ENCODE measurements at places on chromosomes 7 and 10. TPM values are rescaled to one million over a fixed set of nuclear protein-coding genes. Genes with fewer than 3 reads are reported as not detected.

- no peak for DNase-seq
- H3K27me3 ChIP-seq: no peaks in the 10 kb centered on the region
- no peak overlapping the region for H3K27ac ChIP-seq
- H3K36me3 ChIP-seq: no peaks in the 10 kb centered on the region
Observed at GRCh38 chr10:89241026-89241425, 10.5 kb downstream of the LIPA start.

DNA sequence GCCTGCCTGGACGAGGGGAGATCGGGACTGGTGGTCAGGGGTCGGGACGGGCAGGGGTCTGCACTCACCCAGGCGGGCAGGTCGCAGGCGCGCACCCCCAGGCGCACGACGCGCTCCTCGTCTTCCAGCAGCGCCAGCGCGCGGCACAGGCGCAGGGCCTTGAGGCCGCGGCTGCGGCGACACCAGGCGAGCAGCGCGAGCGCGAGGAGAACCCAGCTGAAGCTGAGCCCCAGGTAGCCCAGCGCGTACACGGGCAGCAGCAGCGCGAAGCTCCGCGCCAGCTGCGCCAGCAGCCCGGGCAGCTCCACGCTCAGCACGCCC is 328 bp downstream of the ESYT2 start:
- H3K27me3 ChIP-seq: no peaks in the 10 kb centered on the region
- DNase-seq: peak; percentile 94
- peaks cover 47% of the 10 kb centered on the region for H3K4me1 ChIP-seq

DNA sequence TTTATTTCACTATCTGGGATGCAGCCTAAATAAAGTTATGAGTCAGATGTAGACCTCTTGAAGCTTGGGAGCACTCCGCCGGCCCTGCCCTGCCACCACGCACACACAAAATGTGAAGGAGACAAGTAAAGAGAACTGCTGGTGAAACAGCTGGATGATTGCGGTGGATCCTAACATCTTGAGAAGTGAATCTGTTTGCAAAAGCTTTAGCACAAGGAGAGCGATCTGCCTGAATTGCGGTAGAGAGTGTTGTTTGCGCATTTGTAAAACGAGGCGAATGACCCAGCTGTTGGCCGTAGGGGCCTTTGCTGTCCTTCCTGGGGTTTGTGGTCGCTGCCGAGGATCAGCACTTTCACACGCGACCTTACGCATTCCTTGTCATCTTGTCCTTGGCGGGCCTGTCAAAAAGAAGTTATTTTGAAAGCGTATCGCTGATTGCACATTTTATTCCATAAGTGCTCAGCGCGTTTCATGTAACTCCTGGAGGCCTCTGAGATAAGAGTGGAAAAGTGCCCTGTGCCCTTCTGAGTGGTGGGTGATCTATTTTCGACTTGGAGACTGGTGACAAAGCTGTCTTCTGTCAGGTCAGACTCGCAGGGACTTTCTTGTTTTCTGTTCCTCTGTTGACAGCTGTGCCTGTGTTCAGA is 40.8 kb downstream of the RBM20 start:
- H3K4me1 ChIP-seq: no peaks in the 10 kb centered on the region
- H3K36me3 ChIP-seq: no peaks in the 10 kb centered on the region
- DNase-seq: no peak
- no peaks in the 10 kb centered on the region for H3K27me3 ChIP-seq

- no peaks in the 10 kb centered on the region for H3K36me3 ChIP-seq
- no peaks in the 10 kb centered on the region for H3K4me1 ChIP-seq
- H3K4me3 ChIP-seq: no peak overlapping the region
- no peak overlapping the region for H3K27ac ChIP-seq
- no peaks in the 10 kb centered on the region for H3K27me3 ChIP-seq
Observed at GRCh38 chr7:2583798-2584580, 25.2 kb downstream of the IQCE start.

GRCh38 chr7:53768186-53768585 is 732.8 kb downstream of the POM121L12 start:
- no peaks in the 10 kb centered on the region for H3K36me3 ChIP-seq
- no peak overlapping the region for H3K27ac ChIP-seq
- no peak overlapping the region for H3K4me3 ChIP-seq
- no peaks in the 10 kb centered on the region for H3K4me1 ChIP-seq
- no peak for DNase-seq

DNA sequence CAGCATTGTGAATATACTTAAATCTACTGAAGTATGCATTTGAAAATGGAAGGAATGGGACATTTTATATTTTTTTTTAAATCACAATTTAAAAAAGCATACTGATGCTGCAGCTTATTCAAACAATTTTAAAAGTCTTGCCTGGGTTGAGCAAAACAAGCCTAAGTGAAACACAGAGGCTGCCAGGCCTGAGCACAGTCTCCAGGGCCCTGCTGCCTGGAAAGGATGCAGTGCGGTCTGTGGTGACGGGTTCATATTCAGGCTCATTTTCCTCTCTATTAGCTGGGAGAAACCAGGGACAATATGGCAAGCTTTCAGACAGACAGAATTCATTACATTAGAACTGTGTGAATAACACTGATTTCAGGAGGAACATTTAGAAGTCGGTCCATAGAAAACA is 251.9 kb downstream of the COBL start:
- H3K27ac ChIP-seq: no peak overlapping the region
- H3K36me3 ChIP-seq: no peaks in the 10 kb centered on the region
- no peaks in the 10 kb centered on the region for H3K4me1 ChIP-seq

- no peak for DNase-seq
- no peaks in the 10 kb centered on the region for H3K4me1 ChIP-seq
- H3K27ac ChIP-seq: no peak overlapping the region
- no peaks in the 10 kb centered on the region for H3K27me3 ChIP-seq
- no peaks in the 10 kb centered on the region for H3K36me3 ChIP-seq
Observed at GRCh38 chr10:98224509-98224908, 43.5 kb downstream of the LOXL4 start.

DNA sequence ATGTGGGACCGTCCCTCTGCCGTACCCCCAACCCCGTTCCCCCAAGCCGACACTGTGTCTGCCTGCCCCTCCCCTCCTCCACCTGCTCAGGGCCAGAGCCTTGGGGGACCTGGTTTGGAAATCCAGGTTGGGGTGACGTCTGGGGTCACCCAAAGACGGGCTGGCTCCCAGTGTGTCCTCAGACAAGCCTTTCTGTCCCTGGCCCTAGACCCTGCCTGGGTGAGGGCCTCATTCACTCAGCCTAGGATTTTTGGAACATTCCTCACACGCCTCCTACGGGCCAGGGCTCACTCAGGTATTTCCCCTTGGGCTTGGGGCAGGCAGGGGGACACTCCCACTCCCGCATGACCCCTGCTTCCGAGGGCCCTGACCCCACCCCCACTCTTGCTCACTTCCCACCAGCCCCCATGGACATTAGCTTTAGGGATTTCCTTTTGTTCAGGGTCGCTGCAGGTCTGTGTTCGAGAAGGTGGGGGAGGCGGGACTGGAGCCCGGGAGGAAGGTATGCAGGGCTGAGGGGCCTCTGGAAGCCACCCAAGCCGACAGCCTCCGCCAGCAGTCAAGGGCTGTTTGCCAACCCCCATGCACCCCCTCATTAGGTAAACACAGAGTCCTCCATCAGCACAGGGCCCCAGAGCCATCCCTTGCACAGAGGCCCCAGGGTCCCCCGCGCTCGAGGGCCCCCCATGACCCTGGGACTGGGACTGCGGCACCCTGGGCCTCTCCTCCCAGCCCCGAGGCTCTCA is 35.1 kb downstream of the PDGFA start:
- no peak for DNase-seq
- H3K27me3 ChIP-seq: no peaks in the 10 kb centered on the region
- no peaks in the 10 kb centered on the region for H3K4me1 ChIP-seq
- no peaks in the 10 kb centered on the region for H3K36me3 ChIP-seq

DNA sequence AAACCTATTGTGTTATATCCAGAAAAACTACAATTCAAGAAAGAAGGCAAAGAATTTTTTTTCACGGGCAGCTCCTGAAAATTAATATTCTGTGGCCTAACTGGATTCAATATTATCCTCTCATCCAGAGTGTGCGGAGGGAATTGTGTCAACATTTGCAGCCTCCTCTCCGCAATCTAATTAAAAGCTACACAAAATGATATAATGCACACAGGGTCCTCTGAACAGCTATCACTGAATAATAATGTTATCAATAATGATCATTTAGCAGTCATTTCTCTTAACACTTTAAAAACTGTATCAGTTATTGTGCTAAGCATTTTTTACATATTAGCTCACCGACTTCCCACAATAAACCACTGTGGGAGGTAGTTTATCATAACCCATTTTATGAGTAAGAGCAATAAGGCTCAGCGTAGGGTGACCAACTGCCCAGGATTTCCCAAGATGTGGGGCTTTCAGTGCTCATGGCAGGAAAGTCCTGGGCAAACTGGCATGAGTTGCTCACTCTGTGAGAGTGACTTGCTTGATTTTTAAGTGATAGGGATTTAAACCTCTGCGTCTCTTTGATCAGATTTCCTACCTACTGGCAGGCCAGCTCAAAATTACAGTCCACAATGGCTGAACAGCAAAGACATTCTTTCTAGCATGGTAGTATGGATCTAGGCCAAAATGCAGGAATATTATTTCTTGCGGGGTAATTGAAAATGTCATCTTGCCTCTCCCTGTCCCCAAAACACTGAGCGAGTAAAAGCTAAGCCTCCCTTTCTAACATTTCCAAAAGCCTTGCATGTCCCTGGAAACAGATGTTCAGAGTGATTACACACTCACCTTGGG is 65.7 kb downstream of the AOAH start:
- H3K4me1 ChIP-seq: no peaks in the 10 kb centered on the region
- H3K36me3 ChIP-seq: no peaks in the 10 kb centered on the region
- H3K27ac ChIP-seq: no peak overlapping the region
- H3K4me3 ChIP-seq: no peak overlapping the region
- H3K27me3 ChIP-seq: no peaks in the 10 kb centered on the region

DNA sequence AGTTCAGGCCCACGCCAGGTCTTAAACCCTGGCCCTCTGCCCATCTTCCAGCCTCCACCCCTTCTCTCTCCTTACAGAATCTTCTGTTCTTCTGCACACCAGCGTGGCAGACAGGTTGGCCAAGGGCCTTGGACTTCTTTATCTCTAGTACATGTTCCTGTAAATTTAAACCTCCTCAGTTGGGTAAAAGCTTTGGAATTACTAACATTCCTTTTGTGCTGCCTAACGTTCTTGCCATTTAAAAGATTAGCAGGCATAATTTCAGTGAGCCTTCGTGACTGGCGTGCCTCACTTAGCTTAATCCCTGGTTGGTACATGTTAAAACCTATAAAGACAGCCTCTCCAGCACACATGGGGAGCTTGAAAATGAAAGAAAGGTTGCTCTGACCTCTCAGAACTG is 192.2 kb downstream of the CUX1 start:
- no peaks in the 10 kb centered on the region for H3K27me3 ChIP-seq
- peaks cover 12% of the 10 kb centered on the region for H3K4me1 ChIP-seq
- no peak overlapping the region for H3K4me3 ChIP-seq
- no peak for DNase-seq
- H3K27ac ChIP-seq: no peak overlapping the region

The SPDYE2B gene
- total RNA-seq: not detected

The VWDE gene
- not detected for total RNA-seq

The GBX1 gene
- total RNA-seq: not detected

The UNCX gene
- total RNA-seq: not detected

The GJD4 gene
- not detected for total RNA-seq

The MYOZ1 gene
- total RNA-seq: not detected

Measured in Karpas-422 (cell line).